Common myeloid progenitor, CD34-positive (primary cell): ENCODE measurements at places on chromosomes 11 and 22.

DNA sequence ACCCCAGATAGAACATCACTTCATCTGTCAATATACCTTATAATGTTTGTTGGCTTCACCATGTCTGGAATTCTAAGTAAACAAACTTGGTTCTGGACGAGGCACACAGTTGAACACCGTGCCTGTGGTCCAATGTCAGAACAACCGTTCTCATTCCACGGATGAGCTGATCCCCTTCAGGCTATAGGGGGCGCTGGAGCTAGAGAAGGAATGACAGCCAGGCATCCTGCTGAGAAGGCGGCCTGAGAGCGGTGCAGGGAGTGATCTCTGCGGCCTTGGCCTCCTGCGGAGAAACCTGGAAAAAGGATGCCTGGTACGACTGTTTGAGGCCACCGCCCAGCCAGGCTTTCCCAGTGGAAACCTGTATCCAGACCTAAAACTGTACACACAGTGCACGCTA is 48.7 kb downstream of the FDX1 start:
- DNase-seq = no peak

GRCh38 chr11:69646493-69647389 is 5.8 kb downstream of the CCND1 start:
- DNase-seq = no peak

DNA sequence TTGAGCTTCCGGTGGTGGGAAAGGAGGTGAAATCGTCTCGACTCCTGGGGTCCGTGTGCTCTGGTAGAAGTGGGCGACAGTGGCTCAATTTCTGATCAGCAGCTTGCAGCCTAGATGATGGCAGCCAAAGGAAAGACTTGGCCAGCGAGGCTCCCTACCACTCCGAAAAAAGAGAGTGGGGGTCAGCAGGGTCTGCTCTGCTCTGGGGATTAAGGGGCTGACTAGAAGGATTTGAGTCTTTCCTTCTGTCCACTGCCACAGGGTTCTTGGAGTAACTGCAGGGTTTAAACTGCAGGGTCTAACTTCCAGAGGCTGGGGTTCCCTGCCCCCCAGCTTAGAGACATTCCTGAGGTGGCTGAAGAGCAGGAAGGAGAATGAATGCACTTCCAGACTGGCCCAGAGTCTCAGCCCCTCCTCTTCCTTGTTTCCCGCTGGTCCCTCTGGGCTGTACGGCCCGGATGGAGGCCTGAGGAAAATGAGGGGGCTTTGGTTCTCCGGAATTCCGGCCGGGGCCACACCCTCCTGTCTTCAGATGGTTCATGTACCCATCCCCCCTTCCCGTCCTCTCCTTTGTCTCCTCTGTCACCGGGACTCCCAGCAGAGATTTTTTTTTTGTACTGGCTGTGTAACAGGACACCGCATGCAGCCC is 907 bp downstream of the SERPINH1 start:
- DNase-seq = no peak

DNA sequence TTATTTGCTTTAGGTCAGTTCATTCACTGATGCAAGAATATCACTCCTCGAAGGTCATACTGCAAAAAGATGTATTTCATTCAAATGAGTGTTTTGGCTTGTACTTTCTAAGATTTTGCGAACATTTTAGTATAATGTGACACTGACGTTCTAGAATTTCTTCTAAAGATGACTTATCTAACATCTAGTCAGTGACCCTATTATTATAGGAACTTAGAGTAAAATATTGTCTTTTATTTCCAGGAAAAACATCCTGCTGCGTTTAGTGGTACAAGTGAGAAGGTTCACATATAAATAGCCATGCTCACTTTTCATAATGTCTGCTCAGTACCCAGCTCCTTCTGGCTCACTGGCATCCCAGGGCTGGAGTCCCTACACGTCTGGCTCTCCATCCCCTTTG is at the start of gene OR52M1:
OR52M1 (plus strand) TSS at position 301 of the 400 bp plus-strand sequence; CDS start at position 301, 0 bp downstream.
- DNase-seq = no peak

DNA sequence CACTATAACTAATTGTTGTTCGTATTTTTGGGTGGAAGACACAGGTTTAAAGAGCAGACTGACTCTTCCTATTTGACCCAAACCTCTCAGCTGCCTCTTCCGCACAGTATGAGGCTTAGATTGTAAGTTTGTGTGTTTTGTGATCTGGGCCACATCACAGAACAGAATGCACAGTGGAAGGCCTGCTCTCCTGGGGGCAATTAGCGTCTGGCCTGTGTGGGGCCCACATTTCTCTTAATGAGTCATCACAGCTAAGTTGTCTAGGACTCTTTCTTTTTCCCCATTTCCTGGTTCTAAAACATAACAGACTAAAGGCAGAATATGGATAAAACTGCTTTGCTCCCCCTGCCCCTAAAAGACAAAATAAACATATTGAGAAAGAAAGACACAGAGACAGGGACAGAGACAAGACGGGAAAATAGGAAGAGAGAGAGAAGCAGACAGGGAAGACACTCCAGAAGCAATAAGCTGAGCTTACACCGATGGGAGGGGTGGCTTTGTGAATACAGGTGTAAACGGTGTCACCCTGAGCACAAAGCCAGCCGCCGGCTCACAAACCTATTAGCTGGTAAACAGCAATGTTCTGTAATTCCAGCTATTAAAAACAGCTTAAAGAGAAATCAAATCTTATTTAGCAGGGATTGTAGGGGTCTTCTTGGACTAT is 127.4 kb upstream of the OPCML start:
- no peak for DNase-seq

DNA sequence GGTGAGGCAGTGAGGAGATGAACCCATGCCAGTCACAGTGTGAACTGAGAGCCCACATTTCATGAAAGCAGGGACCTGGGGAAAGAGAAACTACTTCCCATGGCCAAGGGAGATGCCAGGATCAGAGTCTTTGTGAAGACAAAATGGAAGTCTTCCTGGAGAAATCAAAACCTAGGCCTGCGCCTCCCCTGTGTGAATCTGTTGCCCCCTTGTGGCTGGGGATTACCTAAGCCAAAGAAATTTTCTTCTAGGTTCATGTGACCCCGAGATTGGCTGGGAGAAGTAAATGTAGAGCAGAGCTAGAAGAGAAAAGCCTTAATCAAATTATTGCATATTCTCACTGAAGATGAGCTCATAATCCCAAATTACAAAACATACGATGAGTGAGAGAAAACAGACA is 1075.3 kb downstream of the TBC1D22A start:
- DNase-seq = peak; percentile 22
